Fibroblast of pulmonary artery (primary cell): ENCODE measurements at places on chromosomes 5 and 9.

DNA sequence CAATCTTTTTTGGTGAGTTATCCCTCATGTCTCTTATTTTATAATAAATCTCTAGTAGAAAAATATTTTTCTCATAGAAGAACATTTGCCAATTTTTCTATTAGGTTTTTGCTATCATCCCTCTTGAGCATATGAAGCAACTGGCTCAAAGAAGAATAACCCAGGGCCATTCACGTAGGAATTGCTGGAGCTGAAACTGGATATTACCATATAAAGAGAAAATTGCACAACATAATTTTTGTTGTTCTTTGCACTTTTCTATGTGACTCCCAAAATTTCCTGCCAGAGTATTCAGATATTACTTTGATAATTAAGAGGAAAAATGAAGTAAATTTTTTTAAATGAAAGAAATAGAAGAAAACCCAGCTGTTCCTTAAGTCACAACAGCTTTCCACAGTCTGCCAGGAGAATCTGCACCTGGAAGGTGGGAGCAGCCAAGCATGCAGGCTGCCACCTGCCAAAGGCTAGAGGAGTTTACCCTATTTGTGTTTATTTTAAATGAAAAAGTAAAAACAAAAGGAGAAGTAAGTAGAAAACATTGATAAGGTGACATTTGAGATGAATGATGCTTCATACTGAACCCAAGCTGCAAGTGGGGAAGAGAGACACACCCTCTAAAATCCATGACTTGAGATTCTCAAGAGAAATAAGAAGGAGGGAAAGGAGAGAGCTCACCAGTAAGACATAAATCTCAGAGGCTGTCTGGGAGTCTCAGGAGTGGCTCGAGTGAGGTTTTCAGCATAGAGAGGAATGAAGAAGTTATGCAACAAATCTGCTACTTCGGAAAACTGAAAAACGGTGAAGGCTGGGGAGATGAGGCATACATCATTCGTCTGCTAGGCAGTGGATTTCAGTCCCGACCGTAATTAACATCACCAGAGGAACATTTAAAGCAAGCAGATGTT, 31.5 kb upstream of the FREM1 start:
- DNase-seq, result no peak

DNA sequence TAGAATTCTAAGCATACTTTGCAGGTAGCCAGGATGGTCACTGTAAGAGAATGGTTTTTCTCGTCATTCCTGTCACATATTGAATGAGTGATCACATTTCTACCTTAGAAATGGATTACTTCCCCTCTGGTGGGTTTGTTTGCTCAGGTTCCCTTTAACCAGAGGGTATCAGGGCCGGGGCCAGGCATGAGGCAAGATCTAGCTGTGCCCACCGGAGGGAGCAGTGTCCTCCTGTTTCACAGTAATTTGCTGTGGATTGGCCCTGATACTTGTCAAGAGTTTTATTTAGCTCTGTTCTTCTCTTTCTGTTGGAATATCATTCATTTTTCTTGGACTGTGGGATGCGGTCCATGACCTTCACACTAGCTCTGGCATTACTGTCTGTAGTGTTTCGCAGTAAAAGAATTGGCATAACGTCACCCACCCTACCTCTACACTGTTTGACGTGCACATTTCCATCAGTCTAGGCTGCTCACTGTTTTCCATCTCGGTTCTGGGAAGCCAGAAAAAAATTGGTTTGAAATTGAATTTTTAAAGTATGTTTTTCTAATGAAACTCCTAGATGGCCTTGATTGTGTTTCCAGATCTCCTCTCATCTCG, 42.4 kb upstream of the ZBED3 start:
- DNase-seq, result peak; percentile 33

DNA sequence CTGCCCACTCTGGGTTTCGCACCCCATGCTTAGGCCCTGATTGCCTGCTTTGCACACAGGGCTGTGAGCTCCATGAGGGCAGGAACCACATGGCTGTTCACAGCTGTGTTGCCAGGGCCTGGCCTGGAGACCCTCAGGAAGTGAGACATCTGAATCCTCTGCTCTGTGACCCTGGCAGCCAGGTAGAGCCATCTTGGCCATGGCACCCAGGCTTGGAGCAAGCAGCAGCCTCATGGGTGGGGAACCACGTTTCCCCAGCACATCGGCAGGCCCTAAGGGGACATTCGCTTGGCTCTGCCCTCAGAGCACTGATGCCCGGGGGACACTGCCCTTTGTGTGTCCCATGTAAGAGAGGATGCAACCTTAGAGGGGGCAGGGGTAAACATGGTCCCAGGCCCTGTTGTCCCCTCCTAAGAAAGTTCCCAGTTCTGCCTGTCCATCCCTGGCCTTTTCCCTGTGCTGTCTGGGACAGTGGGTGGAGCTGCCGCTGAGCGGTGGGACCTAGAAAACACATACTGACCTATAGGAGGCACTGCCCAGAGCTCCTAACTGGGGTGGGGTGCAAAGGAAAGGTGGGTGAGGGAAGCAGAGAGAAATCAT, 144.1 kb upstream of the IER5L start:
- no peak for DNase-seq

GRCh38 chr5:177470759-177471536, 2.5 kb downstream of the DBN1 start:
- no peak for DNase-seq

GRCh38 chr5:168443533-168443932, 42.7 kb upstream of the RARS1 start:
- no peak for DNase-seq

- no peak for DNase-seq
These were observed 658.3 kb upstream of the WWC1 start for GRCh38 chr5:167633114-167633513.
